ENCODE measurements at places on chromosomes 5 and 9. TPM values are rescaled to one million over a fixed set of nuclear protein-coding genes. Genes with fewer than 3 reads are reported as not detected.

GRIA1 gene
- total RNA-seq: 0.33 TPM

C9orf152 gene
- not detected for total RNA-seq

SLC36A1 gene
- 5.6 TPM for total RNA-seq

DAB2IP gene
- 37.1 TPM for total RNA-seq

ROR2 gene
- not detected for total RNA-seq

PCDHGC4 gene
- total RNA-seq: 2.3 TPM

GAPT gene
- not detected for total RNA-seq

TAF11L6 gene
- total RNA-seq: not detected

DAPK1 gene
- 49.6 TPM for total RNA-seq
